ENCODE measurements at places on chromosomes 2 and 18.

- DNase-seq: no peak
Observed at GRCh38 chr18:75915941-75916623, 488.6 kb upstream of the SMIM21 start.

- no peak for DNase-seq
Observed at GRCh38 chr2:42951263-42951938, 159.0 kb upstream of the HAAO start.

GRCh38 chr18:12751891-12752290 lies 49.0 kb downstream of the PSMG2 start:
- DNase-seq: no peak

DNA sequence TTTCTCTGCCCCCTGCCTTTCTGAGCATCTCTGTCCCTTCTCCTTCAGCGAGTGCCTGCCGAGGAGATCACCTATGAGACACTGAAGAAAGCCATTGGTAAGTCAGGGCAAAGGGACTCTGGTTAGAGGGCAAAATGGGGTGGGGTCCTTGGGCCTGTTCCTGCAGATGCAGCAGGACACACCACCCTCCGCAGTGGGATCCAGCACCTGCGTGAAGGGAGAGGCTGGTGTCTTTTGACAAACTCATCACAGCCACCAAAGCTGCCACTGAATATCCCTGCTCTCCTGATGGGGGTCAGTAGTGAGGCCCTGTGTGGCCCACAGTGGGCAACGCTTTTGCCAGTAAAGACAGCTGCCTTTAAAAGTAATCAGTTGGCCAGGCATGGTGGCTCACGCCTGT lies 18.7 kb downstream of the POMC start:
- DNase-seq: no peak

DNA sequence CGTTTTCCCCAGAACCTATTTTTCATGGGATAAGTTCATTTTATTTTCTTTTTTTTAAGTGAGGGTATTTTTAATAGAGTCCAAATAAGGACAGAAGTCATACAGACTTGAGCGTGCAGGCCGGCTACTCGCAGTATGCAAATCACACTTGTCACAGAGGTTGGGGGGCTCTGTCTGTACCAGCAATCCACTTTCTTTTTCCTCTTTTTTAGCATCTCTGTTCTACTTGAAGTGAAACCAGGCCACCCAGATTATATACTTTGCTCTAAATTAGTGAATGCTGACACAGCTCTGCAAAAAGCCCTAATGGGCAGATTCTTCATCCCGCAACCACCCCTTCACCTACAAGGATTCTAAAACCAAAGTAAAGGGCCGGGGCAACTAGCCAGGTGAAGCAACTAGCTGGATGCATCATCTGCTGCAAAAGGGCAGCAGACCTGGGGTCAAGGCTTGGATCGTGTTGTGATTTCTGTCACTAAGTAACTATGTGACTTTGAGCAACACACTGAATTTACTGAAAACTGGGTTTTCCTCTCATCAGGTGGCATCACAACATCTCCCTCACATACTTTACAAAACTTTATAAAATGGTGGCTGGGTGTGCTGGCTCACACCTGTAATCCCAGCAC lies 18.4 kb downstream of the KDSR start:
- DNase-seq: no peak

GRCh38 chr2:159147690-159148089 lies 138.8 kb downstream of the WDSUB1 start:
- no peak for DNase-seq

GRCh38 chr2:129180124-129180716 lies 799.2 kb upstream of the RAB6C start:
- DNase-seq: no peak

DNA sequence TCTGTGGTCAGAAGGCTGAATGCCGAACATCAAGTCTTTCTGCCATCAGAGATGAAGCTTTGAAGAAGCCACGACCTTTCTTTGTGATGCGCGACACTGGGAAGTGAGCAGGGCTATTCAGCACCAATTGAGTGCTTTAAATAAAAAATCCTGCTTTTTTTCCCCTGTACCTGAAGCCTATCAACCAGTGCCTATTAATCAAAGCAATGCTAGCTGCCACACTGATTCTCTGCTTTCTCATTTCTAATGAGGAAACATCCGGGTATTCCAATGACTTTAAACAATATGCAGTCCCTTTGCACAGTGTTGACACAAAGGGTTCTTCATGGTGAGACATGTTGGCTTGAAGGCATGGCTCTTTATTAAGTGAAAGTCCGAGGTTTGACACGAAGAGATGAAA lies 88.0 kb downstream of the GALR1 start:
- no peak for DNase-seq

- no peak for DNase-seq
Observed at GRCh38 chr2:15684161-15685039, 92.7 kb downstream of the DDX1 start.

- no peak for DNase-seq
Observed at GRCh38 chr2:5867056-5867455, 174.9 kb downstream of the SOX11 start.

GRCh38 chr2:164882276-164882675 lies 40.7 kb upstream of the COBLL1 start:
- no peak for DNase-seq
